Stimulated activated CD8-positive, alpha-beta memory T cell treated with anti-CD3 and anti-CD28 coated beads, Interleukin-7, amount 100 ng/mL, for 48 hours (primary cell): ENCODE measurements at places on chromosomes 2 and 18.

- DNase-seq = no peak
Observed at GRCh38 chr2:191526091-191526490, 151.8 kb upstream of the NABP1 start.

GRCh38 chr2:184624311-184624710, 26.0 kb downstream of the ZNF804A start:
- DNase-seq = no peak

DNA sequence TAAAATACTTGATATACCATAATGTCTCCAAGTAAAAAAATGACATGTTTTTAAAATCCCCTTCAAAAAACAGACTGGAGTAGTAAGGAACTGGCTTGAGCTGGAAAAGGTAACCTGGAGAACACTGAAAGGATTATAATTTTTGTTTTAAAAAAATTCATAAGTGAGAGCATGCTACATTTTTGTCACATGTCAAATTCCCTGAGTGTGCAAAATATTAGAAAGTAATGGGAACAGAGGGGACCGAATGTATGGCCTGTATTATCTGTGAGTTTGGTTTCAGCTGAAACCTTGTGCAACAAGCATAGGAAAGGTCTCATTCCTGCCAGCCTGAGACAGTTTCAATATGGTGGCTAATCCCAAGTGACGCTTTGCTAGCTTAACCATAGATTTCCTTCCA, 202.5 kb downstream of the SLC39A10 start:
- DNase-seq = no peak

DNA sequence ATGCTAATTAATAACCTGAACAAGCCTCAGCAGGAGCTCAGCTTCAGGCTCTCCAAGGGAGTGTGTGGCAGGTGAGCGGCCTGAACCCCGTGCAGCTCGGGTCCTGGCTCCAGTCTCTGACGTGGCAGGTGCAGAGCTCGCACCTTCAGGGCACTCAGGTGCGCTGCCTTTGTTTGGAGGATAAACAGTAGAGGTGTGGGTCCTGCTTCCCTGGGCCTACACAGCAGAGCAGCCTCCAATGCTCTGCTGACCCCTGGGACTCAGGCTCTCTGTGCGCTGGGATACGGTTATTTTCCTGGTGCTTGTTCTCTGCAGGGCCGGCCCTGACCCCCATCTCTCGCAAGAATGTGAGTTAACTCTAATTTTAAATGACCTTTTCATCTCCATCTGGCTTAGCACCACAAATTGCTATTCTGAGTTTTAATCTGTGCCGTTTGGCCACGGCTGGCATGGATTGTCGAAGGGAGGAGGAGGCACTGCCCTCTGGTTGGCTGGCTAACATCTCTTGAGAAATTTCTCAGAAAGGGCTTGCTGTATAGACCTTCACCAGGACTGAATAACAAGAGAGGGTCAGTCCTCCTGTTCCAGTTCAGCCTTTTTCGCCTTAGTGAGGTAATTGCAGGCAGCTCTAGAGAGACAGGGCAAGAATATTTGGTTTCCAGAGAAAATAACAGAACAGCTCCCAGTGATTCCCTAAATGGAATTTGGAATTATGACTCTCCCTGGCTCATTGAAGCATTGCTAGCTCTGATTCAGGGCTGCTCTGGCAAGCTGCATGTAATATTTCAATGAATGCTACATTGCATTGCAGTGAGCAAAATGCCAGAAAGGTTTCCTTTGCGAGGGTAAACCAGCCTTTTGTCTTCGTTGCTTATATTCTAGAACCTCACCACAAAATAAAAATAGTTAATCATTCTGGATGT, 161.8 kb downstream of the DCDC2C start:
- DNase-seq = no peak

DNA sequence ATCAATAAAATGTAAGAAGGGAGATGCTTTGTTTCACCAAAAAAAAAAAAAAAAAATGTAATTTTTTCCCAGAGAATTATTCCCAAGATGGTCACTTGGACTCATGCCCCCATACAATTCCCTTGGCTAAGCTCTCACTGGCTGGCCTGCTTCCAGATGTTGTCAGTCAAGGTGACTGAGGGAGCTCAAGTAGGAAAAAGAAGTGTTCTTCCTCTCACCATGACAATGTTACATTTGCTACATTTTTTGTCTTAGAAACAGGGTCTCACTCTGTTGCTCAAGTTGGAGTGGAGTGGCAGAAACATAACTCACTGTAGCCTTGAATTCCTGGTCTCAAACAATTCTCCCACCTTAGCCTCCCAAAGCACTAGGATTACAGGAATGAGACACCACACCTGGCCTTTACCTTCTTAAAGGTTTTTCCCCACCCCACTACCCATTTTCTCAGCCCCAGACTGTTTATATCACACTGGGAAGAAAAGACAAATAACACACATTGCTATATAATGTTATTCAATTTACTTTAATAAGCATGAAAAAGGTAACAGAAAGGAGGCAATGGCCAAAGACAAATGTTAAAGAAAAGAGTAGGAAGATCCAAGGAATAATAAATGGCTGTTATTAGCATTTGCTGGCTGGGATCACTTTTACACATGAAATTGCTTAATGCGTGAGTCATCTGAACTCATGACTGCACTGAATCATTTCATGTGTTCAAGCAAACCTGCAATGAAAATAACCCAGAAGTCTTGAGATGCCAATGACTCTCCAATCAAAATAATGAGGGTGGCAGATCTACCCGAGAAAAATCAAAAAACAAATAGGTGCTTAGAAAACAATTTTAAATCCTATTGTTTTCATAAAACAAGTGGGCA, 45.2 kb downstream of the ACVR1 start:
- no peak for DNase-seq

- DNase-seq = no peak
Observed at GRCh38 chr2:10868465-10869314, 43.0 kb upstream of the KCNF1 start.

GRCh38 chr2:24352664-24353063, 7.7 kb downstream of the ITSN2 start:
- DNase-seq = no peak

DNA sequence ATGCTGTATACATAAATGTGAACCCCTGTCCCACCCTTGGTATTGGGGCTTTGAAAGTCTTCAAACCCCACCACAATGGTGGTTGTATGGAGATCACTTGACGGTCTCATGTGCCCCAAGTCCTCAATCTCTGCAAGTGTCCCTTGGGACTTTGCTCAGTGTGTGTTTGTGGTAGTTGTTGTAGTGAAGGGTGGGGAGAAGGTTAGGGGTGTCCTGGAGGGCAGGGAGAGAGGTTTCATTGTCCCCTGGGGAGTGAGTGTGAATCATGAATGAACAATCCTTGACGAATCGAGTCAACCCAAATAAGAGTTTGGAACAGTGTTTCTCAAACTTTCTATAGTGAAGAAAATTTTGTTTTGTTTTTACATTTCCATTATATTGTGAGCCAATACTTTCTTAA, 28.1 kb downstream of the COL4A3 start:
- DNase-seq = no peak

DNA sequence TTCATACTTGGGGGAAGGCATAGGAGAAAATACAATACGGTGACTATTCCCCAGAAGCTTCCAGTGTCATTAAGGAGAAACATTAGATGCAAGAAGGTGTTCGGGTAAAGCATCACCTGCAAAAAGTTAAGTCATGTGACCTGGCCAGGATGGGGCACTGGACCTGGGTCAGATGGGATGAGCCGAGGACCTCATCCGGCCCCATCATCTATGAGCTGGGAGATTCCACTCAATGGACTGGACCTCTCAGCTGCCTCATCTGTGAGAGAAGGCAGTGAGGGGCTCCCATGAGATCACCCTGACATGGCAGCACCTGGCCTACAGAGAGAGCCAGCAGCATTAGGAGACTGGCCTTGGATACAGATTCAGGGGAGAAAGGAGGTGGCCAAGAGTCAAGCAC, 111.4 kb upstream of the TEX51 start:
- DNase-seq = no peak

DNA sequence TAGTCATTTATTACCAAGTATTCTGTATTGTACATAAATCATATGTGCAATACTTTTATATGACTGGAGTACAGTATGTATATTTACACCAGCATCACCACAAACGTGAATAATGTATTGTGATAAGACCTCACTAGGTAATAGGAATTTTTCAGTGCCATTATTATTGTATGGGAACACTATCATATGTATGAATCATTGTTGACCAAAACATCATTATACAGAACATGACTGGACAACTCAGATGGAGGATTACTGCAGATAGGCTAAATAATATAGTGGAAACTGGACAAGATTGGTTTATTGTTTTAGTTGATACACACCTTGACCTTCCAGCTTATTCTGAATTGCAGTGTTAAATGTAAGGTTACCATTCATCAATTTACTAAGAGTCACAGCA, 33.4 kb downstream of the VAPA start:
- DNase-seq = no peak

DNA sequence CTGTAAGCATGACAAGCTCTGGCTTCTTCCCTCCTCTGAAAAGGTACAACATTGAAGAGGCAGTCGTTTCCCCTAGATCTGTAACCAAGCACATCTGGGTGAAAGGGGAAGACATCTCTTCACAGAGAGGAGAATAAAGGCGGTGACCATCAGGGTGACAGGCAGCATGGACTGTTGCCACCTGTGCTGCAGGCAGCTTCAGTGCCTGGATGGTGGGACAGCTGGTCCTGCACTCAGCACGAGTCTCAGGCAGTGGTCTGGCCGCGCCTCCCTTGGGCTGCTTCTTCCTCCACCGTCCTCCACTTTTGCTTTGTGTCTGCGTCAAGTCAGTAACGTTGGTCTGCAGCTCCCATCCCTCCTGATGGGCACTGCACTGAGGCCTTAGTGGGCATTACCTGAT, 264.4 kb downstream of the NEDD4L start:
- no peak for DNase-seq

DNA sequence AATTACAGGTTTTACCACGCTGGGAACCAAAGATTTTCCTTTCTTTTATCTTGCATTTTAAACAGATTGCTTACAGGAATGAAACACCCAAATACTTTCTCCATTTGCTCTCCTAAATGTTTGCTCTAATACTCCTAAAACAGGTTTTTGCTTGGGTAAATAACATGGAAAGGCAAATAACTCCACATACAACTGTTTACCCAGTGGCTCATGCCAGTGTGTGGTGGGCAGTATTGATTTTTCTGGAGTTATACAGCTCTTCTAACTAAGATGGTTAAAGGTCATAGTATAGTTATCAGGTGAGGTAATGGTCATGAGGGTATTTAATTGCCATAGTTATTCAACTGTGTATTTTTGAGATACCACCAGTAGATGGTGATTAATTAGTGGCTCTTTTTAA, 61.2 kb upstream of the RAB27B start:
- no peak for DNase-seq

GRCh38 chr18:50008306-50008705, 186.6 kb downstream of the MYO5B start:
- no peak for DNase-seq

DNA sequence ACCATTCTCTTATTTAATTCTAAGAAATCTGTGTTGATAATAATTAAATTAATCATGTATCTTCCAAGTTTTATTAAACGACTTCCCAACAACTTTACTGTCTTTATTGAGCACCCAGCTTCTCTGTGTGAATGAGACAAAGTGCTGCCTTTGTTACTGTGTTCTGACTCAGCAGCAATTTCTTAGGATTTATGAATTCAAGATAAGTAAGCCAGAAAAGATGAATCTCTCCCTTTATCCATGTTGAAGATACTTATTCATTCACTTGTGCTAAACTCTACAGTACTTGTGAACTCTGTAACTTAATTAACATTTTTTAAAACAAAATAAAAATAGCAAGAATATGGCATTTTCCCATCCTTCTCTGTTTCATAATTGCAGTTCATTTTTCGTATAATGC, 1403.3 kb upstream of the DDX18 start:
- no peak for DNase-seq

DNA sequence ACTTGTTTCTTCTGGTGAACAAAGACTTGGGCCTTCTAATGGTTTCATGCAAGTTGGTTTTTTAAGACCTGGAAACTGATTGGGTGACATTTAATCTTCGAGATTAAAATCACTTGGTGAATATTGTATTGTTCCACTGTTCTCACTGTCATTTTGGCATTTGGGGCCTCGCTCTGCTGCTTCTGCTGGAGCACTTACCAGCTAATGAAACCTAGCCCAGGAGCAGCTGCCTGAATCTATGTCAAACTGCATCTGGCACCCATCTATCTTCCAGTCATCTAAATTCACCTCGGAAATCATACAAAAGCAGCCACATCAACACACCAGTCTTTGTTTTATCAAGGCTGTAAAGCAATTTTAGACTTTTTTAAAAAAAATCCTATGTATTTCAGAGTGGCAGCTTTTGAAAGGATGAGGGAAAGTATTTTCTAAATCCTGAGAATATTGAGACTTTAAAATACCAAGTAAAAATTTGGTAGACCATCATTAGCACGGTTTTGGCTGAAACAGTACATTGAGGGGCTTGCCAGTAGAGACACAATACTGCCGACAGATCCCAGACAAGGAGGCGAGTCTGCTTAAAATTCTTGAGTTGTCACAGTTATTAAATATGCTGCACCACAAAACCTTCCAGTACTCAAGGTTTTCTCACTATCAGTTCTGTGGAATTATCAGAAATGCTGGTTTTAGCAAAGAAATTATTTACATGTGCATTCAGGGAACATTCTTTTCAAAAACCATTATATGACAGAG, 26.1 kb upstream of the SERTAD2 start:
- DNase-seq = no peak

- no peak for DNase-seq
Observed at GRCh38 chr2:109330056-109330455, 201.1 kb downstream of the SH3RF3 start.

DNA sequence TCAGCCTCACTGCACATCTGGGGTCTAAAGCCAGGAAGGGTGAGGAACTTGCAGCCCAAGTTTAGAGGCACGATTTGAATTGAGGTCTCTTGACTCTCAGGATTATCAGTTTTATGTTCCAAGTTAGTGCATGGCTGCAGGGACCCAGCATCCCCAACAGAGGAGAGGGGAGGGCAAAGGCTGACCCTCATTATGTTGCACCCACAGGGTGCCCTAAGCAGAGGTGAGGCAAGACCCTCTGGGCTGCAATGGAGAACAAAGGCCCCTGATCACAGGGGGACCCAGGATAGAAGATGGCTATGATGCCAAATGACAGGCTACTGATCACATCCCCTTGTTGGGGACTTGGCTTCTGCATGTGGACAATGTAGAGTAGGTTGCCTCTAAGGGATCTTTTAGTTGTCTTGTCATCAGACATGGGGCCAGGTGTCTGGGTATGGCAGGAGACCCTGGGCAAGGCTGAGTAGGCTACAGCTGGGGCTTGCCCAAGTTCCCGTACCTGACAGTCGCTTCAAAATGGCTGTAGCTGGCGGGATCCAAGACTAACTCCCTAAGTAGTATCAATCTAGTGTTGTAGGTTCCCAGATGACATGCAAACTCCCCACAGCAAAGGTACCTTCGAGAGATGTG, 4.5 kb upstream of the GDF7 start:
- no peak for DNase-seq

DNA sequence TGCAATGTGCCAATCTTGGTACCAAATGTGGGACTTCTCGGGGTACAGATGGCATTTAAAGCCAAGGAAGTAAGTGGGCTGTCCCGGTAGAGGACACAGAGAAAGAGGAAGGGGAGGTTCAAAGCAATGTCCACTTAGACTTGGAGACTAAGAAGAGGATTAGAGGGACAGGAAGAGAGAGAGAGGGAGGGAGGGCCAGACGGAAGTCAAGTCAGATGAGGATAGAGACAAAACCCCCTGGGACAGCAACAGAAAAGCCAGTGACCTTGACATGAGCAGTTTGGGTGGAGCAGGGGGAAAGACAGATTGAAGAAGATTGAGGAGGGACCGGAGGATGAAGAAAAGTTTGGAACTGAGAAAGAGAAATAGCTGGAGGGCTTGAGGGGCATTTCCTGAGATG, 164.5 kb downstream of the NCK2 start:
- no peak for DNase-seq

- no peak for DNase-seq
Observed at GRCh38 chr2:8454797-8455196, 227.1 kb upstream of the ID2 start.

GRCh38 chr18:56702946-56703345, 51.8 kb downstream of the WDR7 start:
- DNase-seq = no peak
